Mesendoderm (in vitro differentiated cells): ENCODE measurements at places on chromosomes 16 and 17.

GRCh38 chr16:50441486-50442157 is 72.8 kb upstream of the BRD7 start:
- no peaks in the 10 kb centered on the region for H3K4me1 ChIP-seq
- H3K4me3 ChIP-seq: no peak overlapping the region
- no peak overlapping the region for H3K27ac ChIP-seq
- no peaks in the 10 kb centered on the region for H3K36me3 ChIP-seq
- H3K27me3 ChIP-seq: no peaks in the 10 kb centered on the region

DNA sequence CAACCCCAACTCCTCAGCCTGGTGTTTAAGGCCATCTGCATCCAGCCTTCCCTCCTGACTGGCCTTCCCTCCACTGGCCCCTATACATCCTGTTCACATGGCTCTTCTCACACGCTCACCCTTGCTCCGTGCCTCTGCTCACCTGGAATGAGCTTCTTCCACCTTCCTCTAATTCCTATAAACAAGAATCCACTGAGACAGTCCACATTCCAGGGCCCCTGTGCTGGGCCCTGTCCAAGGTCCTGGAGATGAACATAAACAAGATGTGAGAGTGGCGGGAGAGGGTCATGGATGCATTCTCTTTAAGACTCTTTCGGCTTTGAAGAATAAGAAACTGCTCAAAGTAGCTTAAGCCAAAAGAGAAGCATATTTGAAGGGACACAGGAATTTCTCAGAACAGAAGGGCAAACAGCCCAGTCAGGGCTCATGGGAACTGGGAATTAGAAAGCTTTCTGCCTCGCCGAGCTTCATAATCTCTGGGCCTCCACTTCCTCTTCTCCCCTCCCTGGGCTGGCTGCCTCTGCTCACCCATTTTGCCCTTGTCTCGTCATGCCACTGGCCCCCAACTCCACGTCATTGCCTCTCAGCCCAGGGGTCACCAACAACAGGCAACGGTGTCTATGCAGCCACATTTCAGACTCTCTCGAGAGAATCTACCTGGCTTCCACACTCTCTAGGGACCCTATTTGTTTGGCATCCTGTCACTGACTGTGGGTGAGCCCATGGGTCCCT is 13.5 kb downstream of the SPPL2C start:
- H3K36me3 ChIP-seq: no peaks in the 10 kb centered on the region
- no peak overlapping the region for H3K27ac ChIP-seq
- no peaks in the 10 kb centered on the region for H3K27me3 ChIP-seq
- no peaks in the 10 kb centered on the region for H3K4me1 ChIP-seq
- H3K4me3 ChIP-seq: no peak overlapping the region
- DNase-seq: peak; percentile 71

DNA sequence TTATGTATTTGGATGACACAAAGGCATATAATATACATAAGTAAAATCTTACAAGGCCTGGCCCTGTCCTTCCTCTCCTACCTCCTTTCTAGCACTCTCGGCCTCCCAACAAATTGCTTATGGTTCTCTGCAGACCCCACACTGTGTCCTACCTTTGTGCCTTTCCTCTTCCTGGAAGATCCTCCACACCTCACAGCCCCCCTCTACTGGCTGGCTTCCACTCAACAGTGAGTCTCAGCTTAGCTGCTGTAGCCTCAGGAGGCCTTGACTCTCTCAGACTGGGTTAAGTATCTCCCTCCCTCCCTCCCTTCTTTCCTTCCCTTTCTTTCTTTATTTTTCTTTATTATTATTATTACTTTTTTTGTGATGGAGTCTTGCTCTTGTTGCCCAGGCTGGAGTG is 8.3 kb upstream of the SLC52A1 start:
- no peaks in the 10 kb centered on the region for H3K27me3 ChIP-seq
- no peak overlapping the region for H3K4me3 ChIP-seq
- H3K4me1 ChIP-seq: no peaks in the 10 kb centered on the region
- DNase-seq: peak; percentile 47
- H3K36me3 ChIP-seq: no peaks in the 10 kb centered on the region
- H3K27ac ChIP-seq: no peak overlapping the region

- peak within 1 kb of the TSS; percentile 99 for H3K27ac ChIP-seq
- no peaks in the 10 kb centered on the region for H3K27me3 ChIP-seq
- H3K4me1 ChIP-seq: no peaks in the 10 kb centered on the region
- peak; percentile 87 for DNase-seq
- H3K36me3 ChIP-seq: peaks cover 13% of the 10 kb centered on the region
Observed at GRCh38 chr17:44219616-44220212, at the start of gene UBTF. TSS of gene UBTF (minus strand) at chr17:44219675. CDS start at chr17:44218229, 1,446 bp downstream.
